Cerebellar cortex (tissue), 1 donor: ENCODE measurements at places on chromosomes 1 and 21.

- DNase-seq, result no peak
These were observed 15.1 kb upstream of the CD58 start for GRCh38 chr1:116585886-116586285.

- DNase-seq, result peak; percentile 42
These were observed 226.5 kb downstream of the SMYD3 start for GRCh38 chr1:246280551-246280950.

- DNase-seq, result peak; percentile 98
These were observed 61.8 kb downstream of the ITPKB start for GRCh38 chr1:226677027-226678020.

DNA sequence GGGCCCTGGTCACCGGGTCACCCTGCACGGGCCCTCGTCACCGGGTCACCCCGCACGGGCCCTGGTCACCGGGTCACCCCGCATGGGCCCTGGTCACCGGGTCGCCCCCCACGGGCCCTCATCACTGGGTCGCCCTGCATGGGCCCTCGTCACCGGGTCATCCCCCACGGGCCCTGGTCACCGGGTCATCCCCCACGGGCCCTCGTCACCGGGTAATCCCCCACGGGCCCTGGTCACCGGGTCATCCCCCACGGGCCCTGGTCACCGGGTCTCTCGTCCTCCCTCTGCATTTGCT lies 77.6 kb downstream of the RIPK4 start:
- no peak for DNase-seq

GRCh38 chr1:40382601-40383000 lies 9.1 kb downstream of the SMAP2 start:
- no peak for DNase-seq

- DNase-seq, result no peak
These were observed 66.7 kb downstream of the LBR start for GRCh38 chr1:225361176-225361575.

- peak; percentile 35 for DNase-seq
These were observed 29.4 kb downstream of the KAZN start for GRCh38 chr1:14627608-14628489.

GRCh38 chr1:18090636-18091035 lies 17.0 kb upstream of the IGSF21 start:
- DNase-seq, result no peak

DNA sequence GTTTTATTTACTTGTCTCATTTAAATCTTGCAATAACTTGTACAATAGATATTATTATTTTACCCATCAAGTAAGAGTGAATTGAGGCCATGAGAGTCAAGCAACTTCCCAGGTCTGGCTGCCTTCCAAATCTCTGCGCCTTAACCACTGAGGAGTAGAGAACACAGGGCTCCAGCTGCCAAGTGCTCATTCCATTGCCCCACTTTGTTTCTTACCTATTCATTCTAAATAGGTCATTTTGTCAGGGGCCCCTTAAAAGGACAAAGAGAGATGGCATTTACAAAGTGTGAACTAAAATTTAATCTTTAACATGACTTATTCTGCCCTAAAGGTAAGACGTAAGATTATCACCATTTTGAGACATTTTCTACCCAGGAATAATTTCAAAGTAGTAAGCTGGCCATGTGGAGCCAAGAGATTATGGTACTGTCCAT lies 3.5 kb downstream of the PPP1R15B start:
- peak; percentile 85 for DNase-seq

DNA sequence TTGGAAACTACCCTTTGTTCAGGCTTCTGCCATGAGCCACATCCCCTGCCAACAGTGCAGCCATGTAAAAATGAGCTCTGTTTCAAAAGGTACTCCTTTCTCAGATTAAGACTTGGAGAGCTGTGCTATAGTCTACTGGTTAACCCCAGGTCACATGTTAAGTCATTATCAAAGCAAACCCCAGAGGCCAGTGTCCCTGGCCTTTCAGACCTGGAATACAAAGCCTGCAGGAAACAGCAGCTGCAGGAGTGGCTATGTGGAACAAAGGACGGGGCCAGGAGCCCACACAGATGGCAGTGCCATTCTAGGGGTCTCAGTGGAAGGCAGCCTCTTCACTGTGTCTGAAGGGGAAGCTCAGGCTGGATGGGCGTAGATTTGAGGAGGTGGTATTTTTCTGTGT lies 6.7 kb downstream of the ZNF496 start:
- no peak for DNase-seq

DNA sequence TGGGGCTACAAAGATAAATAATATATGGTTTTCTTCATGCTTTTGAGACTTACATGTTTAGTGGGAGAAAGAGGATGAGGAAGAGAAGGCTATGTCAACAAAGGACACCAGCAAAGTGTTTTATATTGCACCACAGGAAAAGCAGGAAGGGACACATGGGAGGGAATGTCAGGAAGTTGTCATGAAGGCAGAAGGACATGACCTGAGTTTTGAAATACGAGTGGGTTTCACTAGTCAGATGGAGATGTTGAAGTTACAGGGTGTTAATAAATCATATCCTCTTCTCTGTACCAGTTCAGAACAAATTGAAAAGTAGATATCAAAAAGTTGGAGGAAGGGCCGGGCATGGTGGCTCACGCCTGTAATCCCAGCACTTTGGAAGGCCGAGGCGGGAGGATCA lies 18.2 kb upstream of the AGO1 start:
- DNase-seq, result no peak

GRCh38 chr1:89546082-89546889 lies 21.7 kb downstream of the LRRC8B start:
- peak; percentile 53 for DNase-seq

- peak; percentile 67 for DNase-seq
These were observed 37.9 kb upstream of the EDEM3 start for GRCh38 chr1:184792450-184792969.

DNA sequence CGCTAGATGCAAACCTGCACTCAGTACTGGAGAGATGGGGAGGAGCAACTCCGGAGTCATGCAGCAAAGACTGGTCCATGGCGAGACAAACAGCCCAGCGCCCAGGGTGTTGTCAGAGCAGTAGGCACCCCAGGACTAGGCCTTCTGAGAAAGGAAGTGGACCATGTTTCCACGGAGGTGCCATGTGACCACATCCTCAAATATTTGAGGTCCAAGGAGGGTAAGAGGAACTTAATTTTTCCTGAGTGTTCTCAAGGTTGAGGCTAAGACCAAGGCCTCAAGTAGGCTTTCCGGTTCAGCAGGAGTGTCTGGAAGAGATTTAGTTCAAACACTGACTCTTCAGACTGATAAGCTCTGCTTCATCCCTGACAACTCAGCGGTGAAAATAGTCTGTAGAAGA lies 186.2 kb downstream of the RHOU start:
- no peak for DNase-seq

GRCh38 chr1:220421508-220421907 lies 106.4 kb upstream of the MARK1 start:
- DNase-seq, result no peak

GRCh38 chr1:227245613-227246320 lies 72.5 kb downstream of the CDC42BPA start:
- DNase-seq, result no peak

- no peak for DNase-seq
These were observed 189.0 kb downstream of the RUNX1 start for GRCh38 chr21:34859976-34860653.

DNA sequence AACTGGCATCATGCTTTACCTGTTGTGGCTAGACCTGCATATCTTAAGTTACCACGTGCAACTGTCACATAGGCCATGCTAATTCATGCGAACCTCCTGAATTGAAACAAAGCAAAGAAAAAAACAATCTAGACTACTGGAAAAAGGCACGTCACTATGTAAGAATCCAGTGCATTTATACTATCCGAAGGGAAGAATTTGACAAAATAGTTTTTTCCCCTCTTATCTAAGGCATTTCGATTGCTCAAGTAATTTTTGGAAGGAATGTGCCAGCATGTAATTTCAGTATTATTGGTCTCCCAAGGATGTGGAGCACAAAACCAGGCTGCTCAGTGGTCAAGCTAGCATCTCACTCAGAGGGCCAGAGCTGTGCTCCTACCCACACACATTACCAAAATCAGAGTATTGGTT lies 31.5 kb upstream of the C1orf198 start:
- no peak for DNase-seq

- no peak for DNase-seq
These were observed 9.6 kb downstream of the EPHX1 start for GRCh38 chr1:225819346-225820192.

DNA sequence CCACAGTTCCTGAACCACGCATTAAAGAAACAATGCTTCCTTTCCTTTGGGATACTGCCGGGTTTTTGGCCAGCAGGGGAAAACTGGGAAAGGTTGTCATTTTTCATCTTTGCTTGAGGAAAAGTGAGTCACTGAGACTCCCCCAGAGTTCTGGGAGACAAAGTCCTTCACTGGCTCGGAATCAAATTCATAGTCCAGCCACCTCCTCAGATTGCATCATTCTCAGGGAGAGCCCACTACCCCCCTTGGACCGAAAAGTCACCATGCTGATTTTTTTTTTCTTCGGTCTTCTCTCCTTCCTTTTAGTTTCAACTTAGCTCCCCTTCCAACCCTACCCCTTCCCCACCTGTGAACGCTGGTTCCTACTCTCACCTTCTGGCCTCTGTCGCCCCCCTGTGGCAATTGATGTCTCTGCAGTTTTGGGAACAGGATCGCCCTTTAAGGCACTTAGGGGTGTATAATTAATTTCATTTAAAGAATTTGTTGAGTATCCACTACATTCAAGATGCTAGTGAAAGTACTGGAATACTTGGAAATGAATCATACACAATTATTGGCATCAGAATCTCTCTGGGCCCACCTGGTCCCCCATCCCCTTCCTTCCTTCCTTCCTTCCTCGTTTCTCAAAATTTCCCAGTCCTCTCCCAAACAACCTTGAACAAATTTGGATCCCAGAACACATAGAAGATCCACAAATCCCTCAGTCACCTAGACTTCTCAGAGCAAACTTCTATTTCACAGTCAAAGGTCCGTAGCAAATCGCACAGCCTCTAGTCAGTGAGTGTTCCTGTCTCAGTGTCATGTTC lies 6.9 kb downstream of the ACKR1 start:
- DNase-seq, result peak; percentile 75

DNA sequence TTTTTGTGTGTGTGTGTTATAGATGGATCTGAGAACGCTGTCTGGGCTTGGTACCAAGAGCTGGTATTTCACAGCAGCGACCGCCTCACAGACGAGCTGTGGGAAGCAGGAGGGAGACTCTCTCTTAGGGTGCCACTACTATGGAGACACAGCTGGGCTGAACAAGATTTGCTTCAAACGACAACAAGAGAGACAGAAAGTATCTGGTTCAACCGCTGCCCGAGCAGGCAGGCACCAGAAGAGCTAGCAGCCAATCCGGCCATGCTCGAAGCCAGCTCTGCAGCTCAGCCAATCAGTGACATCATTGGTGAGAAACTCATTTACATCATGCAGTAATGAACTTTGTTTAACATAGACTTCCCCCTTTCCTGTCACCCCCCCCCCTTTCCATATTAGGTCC lies 341.3 kb downstream of the USP25 start:
- DNase-seq, result peak; percentile 93

- DNase-seq, result no peak
These were observed 30.3 kb upstream of the COL6A2 start for GRCh38 chr21:46067505-46068201.
